Activated T-helper 1 cell treated with anti-CD3 and anti-CD28 coated beads, Interleukin-2, amount 50 U/mL, for 16 hours (primary cell): ENCODE measurements at places on chromosomes 6 and 20.

DNA sequence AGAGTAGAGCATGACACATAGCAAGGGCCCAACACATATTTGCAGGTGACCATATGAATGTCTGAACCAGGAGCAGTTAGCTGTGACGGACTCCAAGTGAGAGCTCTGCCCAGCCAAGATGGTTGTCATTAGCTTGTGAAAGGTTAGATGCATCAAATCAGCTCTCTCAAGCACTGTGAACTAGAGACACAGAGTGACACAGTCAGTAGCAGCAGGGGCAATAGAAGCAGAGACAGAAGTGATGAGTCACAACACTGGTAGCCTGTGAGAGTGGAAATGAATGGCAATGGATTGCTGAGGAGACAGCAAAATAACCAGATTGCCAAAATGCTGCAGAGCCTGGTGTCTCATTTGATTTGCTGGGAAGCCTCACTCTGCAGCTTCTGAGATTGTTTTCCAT, 558.9 kb downstream of the PKHD1 start:
- no peak for DNase-seq

- no peak for DNase-seq
Observed at GRCh38 chr6:19502301-19502700, 334.9 kb upstream of the ID4 start.

DNA sequence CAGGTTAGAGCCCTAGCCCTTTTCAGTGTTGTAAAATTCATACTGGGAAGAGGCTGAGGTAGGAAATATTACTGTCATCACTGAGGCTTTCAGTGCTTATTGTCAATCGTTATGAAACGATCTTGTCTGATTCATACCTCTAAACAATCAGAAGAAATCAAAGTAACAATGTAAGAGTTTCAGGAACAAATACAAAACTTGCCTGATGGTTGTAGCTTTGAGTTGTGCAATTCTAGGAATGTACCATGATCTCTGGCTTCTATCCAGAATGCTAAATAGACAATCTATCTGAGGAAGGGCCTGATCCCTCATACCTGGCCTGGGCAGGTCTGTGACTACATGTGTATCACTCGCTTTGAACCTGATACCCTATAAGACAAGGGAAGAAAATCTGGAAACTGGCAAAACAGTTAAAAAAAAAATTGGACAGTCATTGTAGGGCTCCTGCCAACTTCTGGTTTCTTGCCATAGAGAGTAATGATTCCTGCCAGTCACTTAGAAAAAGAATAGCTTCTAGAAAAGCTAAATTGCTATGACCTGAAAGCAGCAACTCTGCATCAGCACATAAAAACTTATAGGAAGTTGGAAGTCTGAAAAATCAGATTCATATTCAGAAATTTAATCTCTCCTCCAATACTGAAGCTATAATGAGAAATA, 234.7 kb downstream of the BTBD9 start:
- DNase-seq: no peak

DNA sequence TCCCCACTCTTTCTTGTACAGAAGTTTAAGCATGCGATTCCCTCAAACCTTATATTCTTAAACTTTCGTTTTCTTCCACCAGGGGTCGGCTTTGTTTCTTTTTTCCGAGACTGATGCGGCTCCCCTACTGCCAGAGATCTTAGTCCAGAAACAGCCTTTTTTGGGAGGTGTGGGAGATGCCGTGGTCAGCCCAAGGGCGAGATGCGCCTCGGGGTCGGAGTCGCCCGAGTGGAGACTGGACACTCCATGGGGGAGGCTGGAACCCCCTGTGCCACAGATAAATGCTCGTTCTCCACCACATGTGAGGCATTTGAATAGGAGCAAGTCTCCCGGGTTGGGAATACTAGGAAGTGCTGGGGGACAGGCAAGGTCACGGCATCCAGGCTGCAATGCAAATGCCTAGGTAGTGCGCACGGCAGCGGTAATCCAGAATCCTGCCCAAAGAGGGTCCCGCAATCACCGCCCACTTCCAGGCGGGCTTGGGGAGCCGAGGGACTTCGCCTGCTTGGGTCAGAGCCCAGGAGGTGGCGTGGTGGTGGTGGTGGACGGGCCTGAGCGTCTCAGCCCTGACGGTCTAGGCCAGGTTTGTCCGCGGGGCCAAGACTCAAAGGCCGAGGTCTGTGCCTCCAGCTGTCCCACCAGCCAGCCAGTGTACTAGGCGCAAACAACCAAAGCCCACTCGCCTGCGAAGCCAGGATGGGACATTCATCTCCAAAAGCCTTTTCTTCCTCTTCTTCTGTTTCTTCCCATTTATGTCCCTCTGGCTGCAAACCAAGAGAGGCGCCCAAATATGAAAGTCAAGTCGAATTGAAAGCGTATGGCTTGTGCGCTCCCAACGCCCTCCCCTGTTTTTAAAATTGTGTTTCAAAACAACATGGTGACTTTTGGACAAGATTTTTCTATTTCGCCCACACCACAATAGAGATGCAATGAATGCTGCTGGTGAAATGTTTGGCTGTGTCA, 39.3 kb upstream of the OSTM1 start:
- DNase-seq: no peak

DNA sequence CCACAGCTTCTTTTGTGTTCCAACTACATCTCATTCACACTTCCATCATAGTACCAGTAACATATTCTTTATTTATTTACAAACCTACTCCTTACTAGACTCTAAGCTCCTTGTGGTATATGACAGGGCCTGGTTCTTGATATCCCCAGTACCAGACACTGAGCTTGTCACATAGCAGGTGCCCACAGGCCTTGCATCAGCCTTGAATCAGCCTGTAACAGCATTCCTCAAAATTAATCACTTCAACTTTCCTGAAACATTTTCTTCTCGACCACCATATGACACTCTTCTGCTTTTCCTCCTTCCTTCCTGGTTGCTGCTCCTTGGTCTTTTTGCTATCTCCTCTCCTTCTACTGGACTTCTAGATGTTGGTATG, 24.7 kb upstream of the SRPK1 start:
- DNase-seq: no peak

DNA sequence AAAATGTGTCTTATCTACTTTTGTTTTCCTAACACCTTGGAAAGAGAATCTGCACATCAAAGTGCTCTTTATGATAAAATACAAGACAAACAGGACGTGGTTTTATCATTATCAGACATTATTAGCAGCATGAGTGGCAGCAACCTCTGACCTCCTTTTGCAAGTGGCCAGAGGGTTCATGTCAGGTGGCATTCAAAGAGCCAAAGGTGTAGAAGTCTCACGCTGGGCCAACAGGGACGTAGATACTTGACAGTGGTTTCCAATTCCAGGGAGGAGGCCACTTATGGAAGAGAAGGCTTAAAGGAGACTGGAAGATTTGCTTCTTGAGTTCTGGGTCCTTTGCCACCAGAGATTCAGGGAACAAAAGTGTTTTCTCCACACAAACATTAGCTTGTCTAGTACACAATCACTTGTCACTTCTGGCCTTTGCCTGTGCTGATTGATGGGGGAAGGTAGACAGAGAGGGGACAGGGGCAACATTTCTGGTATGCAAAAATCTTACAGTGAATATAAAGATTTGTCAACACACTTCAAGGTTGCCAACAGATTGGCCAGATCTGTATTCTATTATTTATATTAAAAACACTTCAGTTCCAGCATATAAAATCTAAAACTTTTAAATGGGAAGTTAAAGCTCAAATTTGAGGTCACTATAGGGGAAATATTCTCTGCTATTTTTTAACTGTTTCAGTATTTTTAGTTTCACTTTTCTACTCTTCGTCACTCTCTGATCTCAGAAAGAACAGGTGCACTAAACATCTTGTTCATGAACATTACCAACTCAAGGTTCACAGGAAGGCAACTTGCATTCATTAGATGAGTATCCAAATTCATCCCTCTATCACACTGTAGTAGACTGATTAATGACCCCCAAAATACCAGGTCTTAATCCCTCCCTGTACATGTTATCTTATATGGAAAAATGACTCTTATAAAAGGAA, 52.1 kb upstream of the FBXO30 start:
- DNase-seq: no peak

DNA sequence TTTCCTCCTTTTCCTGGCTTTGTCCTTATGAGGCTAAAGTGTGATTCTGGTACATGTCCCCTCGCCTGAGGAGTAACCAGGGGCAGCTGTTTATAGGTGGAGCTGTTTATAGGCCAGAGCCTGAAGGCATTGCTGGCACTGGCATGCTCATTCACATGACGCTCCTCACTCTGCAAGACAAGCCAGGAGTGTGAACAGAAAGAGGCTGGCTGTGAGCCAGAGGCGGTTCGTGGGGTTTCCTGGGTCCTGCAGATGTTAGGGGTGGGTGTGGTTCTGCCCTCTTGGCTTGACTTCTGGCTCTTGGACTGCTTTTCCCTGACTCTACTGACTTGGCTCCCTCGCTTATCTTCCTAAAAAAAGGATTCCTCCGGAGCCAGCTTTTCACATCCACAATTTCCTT, 12.8 kb upstream of the MDFI start:
- DNase-seq: no peak

DNA sequence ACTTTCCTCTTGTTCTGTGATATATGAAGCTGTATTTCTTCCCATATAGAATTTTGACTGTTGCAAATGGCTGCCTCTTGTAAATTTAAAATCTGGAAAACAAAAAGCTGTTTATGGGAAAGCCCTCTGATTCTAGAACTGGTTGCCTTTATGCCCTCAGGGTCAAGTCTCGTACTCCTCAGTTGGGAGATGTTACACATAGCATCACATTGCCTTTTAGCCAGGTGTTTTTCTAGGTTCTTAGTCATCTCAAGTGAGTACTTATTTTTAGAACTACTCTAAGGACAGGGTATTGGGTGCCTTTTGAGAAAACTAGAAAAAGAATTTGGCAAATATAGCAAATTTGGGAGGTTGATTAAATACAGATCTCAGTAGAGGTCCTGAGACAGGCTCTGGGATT, 58.5 kb downstream of the ANKS1A start:
- no peak for DNase-seq

DNA sequence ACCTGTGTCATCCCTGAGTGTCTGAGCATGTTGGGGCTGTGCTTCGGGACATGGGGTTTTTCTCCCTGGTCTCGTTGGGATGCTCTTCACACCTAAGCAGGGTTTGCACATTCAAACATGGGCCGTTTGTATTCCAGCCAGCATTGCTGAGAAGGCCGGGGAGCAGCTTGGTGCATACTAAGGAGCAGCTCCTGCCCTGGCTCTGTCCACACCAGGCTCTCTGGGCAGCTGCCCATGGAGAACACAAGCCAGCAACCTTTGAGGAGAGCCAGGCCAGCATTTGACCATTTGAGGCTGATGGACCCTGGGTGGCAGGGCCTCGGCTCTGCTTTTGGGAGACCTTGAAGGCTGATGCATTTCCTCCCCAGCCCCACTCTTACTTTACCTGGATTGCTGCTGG, 92.1 kb downstream of the PHACTR3 start:
- no peak for DNase-seq

DNA sequence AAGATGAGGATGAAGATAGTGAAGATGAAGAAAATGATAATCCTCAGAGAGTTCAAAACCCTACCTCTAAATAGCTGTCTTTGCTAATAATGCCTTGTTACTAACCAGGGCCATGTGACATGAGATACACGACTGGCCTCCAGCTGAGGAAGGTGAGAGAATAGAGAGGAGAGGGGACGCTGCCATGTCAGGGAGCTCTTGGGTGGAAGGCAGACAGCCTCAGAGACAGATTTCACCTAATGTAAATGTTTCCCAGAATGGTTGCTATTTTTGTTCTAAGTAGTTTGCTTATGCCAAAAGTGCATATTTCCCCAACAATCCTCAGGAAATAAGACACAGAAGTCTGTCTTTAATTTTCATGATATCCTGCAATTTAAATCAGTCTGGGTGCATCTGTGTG, 138.4 kb downstream of the ELOVL4 start:
- DNase-seq: no peak

GRCh38 chr6:7262746-7263518, 50.1 kb downstream of the SSR1 start:
- DNase-seq: no peak

GRCh38 chr20:341682-342081, 5.2 kb upstream of the NRSN2 start:
- DNase-seq: no peak
